ENCODE measurements at places on chromosomes 6 and 20. TPM values are rescaled to one million over a fixed set of nuclear protein-coding genes. Genes with fewer than 3 reads are reported as not detected.
A peak's percentile ranks its signal among the peaks of the same experiment; 100 is the strongest.

DNA sequence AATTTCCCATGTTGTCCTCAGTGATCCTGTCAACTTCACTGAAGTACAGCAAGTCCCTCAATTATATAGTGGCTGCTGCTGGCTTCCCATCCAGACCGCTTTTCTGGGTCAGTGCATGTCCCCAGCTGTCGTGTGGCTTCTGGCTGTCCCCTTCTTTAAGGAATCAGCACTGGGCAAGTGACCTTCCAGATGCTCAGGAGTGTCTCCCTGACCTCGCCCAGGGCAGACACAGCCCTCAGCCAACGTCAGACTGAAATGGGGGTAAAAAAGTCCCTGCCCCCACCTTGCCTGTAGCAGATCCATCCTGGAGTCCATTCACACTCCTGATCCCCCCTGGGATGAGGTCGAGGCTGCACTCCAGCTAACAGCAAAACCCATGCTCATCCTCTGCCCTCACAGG lies 23.7 kb downstream of the OVOL2 start:
- no peak for DNase-seq

The NFATC2 gene
- 2.7 TPM for total RNA-seq

DNA sequence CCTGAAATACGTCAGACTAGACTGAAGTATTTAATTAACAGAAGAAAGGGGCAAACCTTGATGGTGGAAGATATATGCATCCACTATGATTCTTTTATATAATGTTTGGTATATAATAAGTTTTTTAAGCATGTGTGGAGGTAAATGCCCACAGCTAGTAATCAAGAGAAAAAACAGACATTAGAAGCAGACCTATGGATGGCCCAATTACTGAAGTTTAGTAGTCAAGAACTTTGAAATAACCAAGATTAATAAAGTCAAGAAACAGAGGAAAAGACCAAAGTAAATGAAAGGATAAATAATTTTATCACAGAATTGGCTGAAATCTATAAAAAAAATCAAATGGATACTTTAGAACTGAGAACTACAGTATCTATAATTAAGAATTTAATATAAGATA lies 15.3 kb downstream of the TTI1 start:
- DNase-seq: no peak

DNA sequence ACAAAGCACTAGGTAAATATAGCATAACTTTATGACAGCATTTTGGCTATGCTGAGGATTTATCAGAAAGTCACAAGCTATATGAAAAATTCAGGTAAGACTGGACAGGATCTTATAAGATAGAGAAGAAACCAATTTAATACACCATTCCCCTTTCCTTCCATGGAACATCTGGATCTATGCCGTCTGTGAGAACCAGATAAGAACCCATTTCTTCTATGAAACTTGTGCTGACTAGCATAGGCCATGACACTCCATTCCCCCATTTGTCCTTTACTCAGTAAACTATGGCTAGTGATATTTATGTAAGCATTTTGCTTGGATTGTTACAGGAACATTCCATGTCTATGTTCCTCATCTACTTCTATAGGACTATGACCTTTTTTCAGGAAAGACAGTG lies 437.7 kb downstream of the ADGRB3 start:
- no peak for DNase-seq

GRCh38 chr6:142702501-142703460 lies 242.2 kb downstream of the HIVEP2 start:
- DNase-seq: no peak

The TNF gene
- total RNA-seq: not detected

DNA sequence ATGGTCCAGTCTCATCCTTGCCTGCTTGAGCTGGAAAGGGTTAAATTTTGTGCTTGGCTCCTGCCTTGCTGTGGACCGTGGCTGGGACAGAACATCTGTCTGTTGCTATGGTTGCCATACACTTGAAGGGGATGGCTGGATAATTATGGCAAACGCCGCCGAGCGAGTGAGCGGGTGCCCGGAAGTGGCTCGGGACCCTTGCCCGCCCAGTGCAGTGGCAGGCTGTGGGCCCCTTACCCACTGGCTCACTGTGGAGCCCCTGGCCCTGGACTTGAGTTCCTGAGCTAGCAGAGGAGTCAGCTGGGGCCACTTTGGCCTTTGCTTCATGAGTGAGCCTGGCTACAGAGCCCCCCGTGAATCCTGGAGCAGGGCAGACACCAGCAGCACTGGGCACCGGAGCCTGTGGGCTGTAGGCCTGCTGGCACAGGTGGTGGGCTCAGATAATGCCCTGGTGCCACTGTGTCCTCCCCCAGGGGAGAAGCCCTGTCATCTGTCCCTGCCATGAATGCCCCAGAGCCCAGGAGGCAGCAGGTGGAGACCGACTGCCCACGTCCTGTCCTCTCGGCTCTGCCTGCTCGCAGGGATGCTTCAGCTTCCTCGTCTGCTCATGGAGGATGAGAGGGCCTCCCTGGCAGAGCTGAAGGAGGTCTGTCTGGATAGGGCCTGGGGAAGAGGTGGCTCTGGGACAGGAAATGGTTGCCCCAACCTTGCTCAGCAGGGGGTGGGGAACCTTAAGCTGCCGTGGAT lies 25.5 kb upstream of the NOL4L start:
- DNase-seq: no peak

The DOK5 gene
- not detected for total RNA-seq

The KIF13A gene
- total RNA-seq: 29.8 TPM

The SIRPG gene
- total RNA-seq: not detected

GRCh38 chr6:131916847-131917246 lies 34.3 kb downstream of the CCN2 start:
- DNase-seq: no peak

- no peak for DNase-seq
These were observed 232.9 kb downstream of the TSHZ2 start for GRCh38 chr20:53205046-53205445.

The EEF1A2 gene
- total RNA-seq: 22.0 TPM

- no peak for DNase-seq
These were observed 94.4 kb upstream of the MAP7 start for GRCh38 chr6:136644597-136644952.

- peak; percentile 45 for DNase-seq
These were observed 57.6 kb upstream of the JAG1 start for GRCh38 chr20:10731190-10731965.

GRCh38 chr6:88168362-88168761 lies 2.2 kb upstream of the CNR1 start:
- no peak for DNase-seq

GRCh38 chr6:2542858-2543218 lies 207.9 kb downstream of the MYLK4 start:
- no peak for DNase-seq

GRCh38 chr6:38116248-38116647 lies 296.7 kb downstream of the ZFAND3 start:
- no peak for DNase-seq

DNA sequence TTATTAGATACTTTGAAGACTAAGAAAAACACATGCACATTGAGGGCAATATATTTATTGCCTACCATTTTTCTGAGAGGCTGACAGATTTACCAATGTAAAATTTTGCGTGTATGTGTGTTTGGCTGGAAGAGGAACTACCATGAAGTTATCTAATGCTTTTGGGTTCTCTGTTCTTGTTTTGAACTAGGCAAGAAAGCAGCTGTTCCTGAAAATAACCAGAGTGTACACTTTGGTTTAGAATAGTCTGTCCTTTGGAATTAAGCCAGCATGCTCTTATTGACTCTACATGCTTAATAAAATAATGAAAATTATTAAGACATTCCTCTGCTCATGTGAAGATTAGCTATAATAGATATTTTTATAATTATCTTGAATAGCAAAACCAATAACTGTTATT lies 129.2 kb downstream of the MYB start:
- DNase-seq: no peak

DNA sequence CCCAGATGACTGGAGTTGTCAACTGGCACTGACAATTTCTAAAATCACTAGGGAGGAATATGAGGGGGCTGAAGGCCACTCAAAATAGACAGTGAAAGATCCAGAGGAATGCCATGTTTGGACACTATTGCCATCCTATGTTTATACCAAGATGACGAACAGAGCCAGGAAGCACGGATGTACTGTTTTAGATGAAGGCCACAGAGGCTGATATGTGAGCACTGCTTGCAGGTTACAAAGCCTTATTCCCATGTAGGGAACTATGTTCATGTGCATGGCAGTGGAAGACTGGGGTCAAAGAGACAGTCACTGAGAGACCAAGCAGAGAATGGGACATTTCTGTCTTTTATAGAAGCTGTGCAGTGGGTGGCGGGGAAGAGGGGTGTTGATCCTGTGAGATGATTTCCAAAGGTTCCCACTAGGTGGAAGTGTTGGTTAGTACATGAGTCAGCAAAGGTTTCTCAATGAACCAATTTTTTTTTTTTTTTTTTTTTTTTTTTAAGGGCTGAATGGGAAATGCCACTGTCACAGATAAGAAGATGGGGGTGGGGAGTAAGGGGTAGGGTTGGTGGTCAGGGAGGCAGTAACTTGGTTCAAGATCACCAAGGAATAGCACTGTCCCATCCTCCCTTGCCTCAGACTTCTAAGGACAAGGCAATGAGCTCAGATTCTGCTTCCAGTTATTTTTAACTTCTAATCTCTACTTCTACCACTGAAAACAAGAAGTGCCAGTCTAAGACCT lies 46.7 kb upstream of the MOCS1 start:
- DNase-seq: peak; percentile 22

DNA sequence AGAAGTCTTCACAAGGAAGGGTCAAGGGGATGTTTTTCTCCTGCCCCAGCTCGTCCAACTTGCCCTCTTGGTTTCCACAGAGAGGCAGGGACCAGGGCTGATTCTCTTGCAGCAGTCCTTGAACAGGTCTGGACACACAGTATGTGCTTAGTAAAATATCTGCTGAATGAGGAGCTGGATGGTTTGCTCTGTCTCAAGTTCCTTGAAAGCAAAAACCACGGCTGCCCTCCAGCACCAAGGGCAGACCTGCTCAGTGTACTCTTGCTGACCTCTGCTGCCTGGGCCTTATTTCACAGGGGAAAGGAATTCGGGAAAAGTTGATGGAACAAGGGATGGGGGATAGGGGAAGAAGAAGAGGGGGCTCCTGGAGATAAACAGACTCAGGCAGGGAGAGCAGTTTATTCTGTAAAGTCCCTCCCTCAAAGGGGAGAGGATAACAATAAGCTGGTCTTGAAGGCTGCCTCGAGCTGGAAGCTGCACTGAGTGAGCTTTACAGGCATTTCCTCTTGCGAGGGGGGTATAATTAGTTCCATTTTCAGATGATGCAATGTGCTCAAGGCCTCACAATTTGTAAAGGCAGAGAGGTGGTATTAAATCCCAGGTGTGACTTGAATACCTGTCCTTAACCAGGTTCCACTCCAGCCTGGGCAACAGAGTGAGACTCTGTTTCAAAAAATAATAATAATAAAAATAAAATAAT lies 10.3 kb downstream of the KCNK5 start:
- no peak for DNase-seq

DNA sequence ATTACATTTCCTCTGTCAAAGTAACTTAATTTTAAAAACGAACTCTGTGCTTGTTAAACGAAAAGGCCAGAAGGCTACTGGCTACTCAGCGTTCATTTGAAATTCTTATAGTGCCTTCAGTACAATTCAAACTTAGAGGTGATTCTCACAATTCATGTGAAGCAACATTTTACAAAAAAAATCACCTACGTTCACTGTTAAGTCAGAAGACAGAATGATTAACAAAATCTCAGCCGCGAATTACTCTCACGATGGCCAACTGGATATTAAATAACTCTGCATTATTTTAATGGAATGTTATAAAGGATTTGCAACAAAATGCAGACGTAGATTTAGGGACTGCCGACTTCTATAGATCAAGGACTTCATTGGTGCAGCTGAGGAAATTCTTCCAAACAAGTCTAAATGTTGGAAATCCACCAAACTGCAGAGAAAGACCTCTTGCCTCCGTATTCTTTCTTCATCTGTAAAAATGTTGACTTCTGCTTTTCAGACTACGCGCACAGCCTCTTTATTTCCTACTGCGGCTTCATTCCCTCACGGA lies 1.6 kb upstream of the QKI start:
- DNase-seq: no peak

The COL21A1 gene
- total RNA-seq: 1.2 TPM

GRCh38 chr6:140845701-140846100 lies 1287.0 kb upstream of the GJE1 start:
- DNase-seq: no peak

The MAP3K5 gene
- total RNA-seq: 3.0 TPM

Data from dermis microvascular lymphatic vessel endothelial cell (primary cell).